ENCODE measurements at places on chromosomes 4 and X.

DNA sequence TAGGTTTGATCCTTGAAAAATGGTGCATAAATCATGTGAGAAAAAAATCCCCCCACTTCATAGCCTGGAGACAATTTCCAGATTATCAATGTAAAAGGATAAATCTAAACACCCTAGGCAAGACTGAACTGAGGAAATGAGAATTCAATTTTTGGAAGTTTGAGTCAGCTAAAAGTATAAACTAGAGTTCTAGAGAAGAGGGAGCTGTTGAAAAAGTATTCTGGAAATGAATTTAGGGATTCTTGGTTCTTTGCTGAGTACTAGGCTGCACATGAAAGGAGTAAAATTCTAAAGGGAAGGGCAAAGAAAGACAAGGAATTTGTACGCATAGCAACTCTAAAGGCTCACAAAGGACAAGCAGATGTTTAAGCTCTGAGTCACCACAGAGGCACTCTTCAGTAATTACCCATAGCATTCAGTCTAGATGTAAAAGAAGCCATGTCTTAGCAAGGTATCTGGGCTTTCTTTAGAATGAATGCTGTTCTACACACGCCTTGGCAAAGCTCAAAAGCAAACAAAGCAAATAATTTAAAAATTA lies 896.5 kb downstream of the PDHA2 start:
- DNase-seq = no peak

DNA sequence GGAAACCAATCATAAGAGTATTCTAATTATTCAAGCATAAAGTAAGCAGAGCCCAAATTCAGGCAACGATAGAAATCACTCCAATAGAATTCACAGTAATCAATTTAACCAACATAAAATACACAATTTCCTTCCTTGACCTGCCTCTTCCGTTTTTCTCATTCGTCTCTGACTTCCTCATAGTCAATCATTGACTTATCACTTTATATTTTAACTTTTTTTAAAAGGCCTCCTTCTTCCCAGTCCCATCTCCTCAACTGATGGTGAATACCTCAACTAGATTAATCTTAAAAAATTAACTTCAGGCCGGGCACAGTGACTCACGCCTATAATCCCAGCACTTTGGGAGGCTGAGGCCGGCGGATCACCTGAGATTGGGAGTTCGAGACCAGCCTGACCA lies 13.3 kb downstream of the CNOT6L start:
- no peak for DNase-seq

- DNase-seq = no peak
Measured at GRCh38 chrX:50769389-50770063, 44.5 kb downstream of the SHROOM4 start.

DNA sequence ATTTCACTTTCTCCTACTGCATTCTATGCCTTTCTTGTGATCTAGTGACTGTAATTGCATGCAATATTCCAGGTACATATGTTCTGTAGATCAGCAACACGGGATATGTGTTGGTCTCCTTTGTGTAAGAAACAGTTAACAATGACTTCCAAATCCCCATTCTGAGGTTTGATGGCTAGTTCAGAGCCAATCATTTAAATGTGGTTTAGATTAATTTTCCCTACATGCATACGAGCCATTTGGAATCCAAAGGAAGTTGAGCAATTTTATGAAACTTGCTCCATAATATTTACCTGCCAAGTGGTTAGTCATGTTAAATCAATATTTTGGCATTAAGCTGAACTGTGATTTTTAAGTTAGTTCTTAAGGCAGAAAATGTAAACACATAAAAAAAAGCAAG lies 172.8 kb upstream of the DCAF12L2 start:
- DNase-seq = no peak

Data from NCI-H187 treated with DMSO at 0.1 percent for 48 hours (cell line).